MV-4-11 (cell line): ENCODE measurements at places on chromosomes 2 and 18.

GRCh38 chr2:54599914-54600313, 123.5 kb upstream of the EML6 start:
- no peak for DNase-seq

DNA sequence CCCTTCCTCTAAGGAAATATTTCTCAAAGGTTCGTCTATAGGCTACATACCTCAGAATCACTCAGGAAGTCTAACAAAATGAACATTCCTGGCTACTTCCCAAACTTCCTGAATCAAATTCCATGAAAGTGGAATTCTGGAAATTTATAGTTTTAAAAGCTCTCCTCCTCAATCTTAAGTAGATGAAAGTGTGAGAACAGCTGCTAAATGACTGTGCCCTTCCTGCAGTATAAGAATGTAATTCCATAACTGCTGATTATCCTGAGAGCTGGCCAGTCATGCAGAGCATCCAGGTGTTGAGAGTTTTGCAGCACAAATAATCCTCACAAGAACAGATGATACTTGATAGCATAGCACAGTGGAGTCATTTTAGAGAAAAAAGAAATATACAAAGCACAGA, 265.0 kb downstream of the KCNJ3 start:
- no peak for DNase-seq

DNA sequence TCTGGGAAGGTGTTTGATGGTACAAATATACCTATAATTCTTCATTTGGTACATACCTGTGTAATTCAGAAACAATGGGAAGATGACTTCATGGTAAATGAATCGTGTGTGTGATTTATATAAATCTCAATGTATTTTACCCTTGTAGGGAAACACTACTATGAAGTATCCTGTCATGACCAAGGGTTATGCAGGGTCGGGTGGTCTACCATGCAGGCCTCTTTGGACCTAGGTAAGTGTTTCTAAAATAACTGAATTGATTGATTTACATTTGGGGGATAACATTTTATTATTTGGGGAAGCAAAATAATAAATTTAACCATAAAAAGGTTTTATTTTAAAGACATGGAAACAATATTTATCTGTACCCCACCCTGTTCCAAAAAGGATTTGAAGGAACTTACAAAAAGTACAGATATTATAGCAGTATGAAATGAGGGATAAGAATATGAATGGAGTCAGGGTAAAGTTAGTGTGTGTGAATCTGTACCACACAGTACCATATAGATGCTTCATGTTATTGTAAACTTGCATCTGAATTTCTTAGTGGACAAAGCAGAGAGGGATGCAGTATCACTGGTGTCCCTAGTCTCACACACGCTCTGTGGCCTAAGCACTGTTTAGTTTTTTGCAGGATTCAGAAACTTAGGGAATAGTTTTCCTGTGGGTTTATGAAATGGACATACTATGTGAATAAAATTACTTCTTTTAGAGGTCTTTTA, 11.5 kb downstream of the DDX1 start:
- DNase-seq = no peak

GRCh38 chr2:235378944-235379343, 114.9 kb upstream of the AGAP1 start:
- no peak for DNase-seq

DNA sequence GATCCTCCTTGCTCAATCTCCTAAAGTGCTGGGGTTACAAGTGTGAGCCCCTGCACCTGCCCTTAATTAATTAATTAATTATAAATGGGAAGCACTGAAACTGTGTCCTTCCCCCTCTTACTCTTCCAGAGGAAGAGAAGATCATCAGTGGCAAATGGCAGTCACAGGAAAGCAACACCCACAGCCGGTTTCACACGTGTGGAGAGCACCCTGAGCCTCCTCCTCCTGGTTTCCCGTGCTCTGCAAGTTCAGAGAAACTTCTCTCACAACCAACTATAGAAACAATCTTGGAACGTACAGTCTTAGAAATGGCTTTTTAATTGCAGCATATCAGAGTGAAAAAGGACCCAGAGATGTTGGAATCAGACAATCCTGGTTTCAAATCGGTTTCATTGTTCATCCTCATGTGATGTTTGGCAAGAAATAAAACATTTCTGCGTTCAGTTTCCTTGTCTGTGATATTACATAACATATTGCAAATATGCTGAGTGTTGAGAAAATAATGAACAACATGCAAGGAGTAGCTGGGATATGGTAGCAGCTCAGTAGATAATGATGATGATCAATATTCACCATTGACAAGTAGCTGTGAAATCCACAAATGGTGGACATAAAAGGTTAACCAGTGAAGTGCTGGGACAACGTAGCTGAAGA, 141.0 kb upstream of the KCTD1 start:
- no peak for DNase-seq

DNA sequence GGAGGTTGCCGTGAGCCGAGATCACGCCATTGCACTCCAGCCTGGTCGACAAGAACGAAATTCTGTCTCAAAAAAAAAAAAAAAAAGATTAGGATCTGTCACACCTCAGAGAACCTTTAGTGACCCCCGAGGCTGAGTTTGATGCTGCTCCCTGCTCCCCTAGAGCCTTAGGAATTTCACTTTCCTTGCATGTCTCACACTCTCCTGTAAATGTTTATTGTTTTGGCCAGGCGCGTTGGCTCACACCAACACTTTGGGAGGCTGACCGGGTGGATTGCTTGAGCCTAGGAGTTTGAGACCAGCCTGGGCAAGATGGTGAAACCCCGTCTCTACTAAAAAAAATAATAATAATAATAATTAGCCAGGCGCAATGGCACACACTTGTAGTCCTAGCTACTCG, 31.5 kb downstream of the SRSF7 start:
- DNase-seq = no peak

DNA sequence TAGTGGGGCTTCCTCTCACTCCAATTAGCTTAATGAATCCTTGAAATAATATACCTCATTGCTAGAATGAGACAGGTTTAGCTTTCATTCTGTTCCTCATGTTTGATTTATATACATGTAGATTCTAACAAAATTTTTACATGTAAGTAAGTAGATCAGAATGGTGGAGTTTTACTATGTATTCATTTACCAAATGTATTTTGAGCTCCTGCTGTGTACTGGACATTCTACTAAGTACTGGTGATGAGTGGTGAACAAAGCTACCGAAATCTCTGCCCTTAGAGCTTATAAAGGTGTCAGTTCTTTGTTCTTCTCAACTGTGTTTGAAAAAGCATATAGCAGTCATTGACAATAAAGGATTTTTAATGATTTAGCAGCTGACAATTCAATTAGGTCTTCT, 19.7 kb downstream of the MTA3 start:
- no peak for DNase-seq

DNA sequence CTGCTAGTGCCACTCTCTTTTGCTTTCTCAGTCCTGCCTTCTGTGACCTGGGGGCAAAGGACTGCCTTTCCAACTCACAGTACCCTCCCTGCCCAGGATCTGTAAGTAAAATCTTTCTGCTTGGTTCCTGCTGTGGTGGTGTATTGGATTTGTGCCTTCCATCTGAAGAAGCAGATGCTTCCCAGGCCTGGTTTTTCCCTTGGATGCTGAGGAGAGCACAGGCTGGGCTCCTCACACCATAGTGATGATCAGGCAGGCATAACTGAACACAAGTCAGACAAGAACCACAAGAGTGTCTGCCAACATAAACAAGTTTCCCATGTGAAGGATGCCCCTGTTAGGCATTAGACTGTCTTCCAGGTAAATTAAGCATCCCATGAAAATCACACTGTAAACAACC, 121.3 kb upstream of the NRXN1 start:
- no peak for DNase-seq

- DNase-seq = peak; percentile 66
Observed at GRCh38 chr2:223887127-223887526, 49.7 kb upstream of the AP1S3 start.
